NCI-H460 (cell line): ENCODE measurements at places on chromosomes 4 and X.

- DNase-seq: no peak
These were observed 96.7 kb upstream of the MXRA5 start for GRCh38 chrX:3443184-3443583.

- no peak for DNase-seq
These were observed 2068.9 kb downstream of the PCDH7 start for GRCh38 chr4:32789026-32789608.

DNA sequence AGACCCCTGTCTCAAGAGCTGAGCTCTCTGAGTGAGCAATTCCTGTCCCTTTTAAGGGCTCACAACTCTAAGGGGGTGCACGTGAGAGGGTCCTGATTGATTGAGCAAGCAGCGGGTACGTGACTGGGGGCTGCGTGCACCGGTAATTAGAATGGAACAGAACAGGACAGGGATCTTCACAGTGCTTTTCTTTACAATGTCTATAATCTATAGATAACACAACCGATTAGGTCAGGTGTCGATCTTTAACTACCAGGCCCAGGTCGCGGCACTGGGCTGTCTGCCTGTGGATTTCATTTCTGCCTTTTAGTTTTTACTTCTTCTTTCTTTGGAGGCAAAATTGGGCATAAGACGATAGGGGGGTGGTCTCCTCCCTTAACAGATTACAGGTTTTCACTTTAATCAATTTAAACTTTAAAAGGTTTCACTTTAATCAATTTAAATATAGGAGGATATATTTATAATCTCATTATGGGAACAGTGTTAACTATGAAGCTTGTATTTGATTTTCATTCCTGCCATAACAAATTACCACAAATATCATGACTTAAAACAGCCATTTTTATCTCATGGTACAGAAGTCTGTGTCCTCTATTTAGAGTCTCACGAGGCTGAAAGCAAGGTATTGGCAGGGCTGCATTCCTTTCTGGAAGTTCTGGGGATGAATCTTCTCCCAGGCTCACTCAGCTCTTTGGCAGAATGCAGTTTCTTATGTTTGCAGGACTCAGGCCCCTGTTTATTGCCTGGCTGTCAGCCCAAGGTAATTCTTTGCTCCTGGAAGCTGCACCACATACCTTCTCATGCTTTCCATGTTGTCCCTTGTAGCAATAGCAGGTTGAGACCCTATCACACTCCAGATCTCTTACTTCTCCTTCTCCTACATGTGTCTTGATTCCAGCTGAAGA lies 5.2 kb downstream of the SPATA4 start:
- no peak for DNase-seq

DNA sequence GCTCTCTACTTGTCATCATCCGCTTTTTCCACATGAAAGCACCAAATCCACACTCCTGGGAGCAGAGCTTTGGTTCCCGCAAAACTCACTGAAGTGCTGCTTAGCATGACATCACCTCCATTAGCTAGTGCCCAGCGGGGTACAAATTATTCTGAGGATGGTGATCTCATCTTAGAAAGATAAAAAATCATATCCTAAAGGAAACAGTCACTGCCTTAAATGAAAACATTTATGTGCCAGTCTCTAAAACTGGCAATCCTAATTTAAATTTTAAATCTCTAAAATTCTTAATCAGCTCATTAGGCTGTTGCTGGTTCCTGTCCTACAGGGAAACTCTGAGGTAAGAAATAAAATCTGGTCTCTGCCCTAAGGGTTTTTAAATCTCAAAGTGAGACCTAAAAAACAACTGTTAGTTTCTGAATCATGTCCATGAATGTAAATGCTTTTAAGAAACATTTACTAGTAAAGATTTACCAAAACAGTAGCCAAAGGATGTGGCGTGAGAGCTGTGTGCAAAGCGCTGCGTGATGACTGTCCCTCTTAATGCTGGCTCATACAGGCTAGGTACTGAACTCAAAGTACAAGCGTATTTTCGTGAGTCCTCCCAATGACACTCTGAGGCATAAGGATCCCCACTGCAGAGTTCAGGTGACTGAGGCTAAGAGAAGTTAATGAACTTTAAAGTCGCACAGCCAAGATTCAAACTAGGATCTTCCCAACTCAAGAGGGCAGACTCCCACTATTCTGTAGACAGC lies 4.5 kb downstream of the CASP3 start:
- no peak for DNase-seq

- no peak for DNase-seq
These were observed 36.3 kb upstream of the AREG start for GRCh38 chr4:74408639-74409038.

- no peak for DNase-seq
These were observed 63.8 kb upstream of the GABRQ start for GRCh38 chrX:152573866-152574265.

- DNase-seq: no peak
These were observed 66.7 kb upstream of the DHX15 start for GRCh38 chr4:24650849-24651640.

DNA sequence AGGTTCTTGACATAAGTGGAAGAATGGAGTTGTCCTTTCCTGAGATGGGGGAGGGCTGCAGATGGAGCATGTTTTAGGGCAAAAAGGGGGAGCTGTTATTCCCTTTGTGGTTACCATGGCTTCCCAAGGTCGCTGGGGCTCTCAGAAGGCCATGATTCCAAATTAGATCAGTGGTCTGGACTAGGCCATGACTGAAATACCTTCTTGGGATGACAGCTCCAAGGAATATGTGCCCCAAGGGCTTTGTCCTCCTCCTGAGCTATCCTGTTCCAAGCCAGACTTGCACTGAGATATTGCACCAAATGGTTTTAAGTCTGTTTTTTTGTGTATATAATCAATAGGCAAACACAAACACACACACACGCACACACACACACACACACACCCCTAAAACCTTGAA lies 3.0 kb upstream of the RBPJ start:
- DNase-seq: no peak

DNA sequence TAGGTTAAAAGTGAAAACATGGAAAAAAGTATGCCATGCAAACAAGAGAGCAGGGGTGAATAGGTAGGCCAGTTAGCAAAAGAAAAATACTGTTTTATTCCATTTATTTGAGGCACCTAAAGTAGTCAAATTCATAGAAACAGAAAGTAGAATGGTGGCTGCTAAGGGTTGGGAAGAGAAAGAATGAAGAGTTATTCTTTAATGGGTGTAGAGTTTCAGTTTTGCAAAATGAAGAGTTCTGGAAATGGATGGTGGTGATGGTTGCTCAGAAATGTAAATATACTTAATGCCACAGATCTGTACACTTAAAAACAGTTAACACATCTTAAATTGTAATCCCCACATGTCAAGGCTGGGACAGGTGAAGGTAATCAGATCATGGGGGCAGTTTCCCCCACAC lies 29.7 kb downstream of the PARM1 start:
- DNase-seq: no peak

DNA sequence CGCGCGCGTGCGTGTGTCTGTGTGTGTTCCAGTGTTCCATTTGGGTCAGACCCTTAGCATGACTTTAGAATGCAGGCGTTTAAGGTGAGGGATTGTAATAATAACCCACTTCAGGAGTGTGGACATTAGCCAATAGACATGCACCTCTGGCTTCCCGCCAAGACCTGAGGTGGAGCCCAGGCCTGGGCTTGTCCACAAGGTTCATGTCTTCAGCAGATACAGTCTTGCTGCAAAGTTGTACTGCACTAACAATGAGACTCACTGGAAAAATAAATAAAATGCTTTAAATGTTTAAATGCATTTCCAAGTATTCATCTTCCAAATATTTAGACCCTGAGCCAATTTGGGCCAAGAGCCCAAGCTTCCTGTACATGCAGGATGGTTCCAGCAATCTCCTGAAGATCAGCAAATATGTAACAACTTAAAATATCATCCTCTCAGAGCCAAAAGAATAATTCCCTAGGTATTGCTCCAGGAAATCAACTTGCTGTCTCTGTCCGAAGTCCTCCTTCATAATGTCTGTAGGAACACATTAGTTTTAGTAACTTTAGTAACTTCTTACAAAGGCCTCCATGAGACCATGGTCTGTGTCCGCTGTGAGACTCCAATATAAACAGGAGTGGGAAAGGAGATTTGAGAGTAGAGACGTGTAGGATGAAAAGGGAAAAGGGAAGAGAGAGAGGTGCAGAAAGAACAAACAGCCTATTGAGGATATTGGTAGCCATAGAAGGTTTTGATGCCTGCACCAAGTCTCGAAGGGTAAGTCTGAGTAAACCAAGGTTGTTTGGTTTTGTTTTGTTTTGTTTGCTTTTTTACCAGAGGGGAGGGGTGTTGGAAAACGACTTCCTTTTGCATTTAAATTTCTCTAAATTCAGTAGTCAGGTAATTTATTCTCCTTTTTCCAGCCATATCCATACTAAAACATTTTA lies 98.5 kb upstream of the KLF3 start:
- DNase-seq: no peak

DNA sequence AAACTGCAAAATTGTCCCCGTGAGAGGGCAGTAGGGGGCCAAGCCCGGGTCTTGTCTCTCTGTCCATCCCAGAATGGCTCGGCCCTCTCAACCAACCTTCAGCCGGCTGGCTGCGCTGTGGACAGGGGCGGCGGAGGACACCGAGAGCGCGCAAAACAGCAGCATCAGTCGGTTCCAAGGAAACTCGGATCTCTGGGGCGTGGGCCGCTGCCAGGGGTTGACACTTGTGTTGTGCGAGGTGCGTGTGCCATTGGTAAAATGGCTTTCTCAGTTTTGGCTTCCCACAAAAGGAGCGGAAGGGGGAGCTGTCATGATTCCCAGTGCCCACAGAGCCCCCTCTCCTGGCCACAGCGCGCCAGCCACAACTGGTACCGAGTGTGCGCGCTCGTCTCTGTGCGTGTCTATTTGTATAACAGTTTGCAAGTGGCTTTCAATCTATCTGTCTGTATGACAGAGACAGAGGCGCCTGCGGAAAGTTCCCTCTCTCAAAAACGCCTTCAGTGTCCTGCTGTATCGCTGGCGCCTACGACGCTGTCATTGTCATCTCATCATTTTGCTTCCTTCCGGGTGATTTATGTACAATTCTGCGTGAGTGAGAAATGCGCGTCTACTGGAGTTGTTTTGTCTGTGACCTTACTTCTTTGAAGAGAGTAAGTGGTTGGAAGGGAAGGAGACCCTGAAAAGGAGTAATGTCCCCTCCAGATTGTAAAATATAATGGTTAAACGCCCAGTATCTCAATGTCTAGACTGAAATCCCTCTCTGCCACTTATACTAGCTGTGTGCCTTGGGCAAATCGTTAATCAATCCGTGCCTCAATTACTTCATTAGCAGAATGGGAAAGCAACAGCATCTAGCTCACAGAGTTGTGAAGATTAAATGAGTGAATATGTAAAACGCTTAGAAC lies 1.8 kb downstream of the DKK2 start:
- DNase-seq: no peak

GRCh38 chrX:130125091-130125874 lies 15.0 kb upstream of the ELF4 start:
- no peak for DNase-seq

GRCh38 chr4:155684892-155685541 lies 18.4 kb downstream of the GUCY1A1 start:
- DNase-seq: no peak

GRCh38 chrX:8036914-8037313 lies 109.7 kb upstream of the PNPLA4 start:
- no peak for DNase-seq

DNA sequence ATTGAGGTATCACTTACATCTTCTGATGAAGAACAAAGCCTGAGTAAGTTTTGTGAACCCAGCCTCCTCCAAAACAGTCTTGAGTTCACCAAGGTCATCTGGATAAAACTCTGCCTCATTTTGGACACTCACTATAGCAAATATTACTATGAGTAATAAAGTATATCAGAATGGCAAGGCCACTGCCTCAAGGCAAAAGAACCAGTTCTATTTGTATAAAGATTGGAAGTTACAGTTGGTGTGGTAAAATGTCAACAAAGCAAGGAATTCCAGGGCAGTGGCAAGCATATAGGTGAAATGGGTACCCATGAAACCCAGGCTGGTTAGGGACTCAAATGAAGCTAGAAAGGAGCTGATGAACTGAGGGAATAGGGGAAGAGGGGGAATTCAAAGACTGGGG lies 2.4 kb upstream of the ARHGEF6 start:
- no peak for DNase-seq

DNA sequence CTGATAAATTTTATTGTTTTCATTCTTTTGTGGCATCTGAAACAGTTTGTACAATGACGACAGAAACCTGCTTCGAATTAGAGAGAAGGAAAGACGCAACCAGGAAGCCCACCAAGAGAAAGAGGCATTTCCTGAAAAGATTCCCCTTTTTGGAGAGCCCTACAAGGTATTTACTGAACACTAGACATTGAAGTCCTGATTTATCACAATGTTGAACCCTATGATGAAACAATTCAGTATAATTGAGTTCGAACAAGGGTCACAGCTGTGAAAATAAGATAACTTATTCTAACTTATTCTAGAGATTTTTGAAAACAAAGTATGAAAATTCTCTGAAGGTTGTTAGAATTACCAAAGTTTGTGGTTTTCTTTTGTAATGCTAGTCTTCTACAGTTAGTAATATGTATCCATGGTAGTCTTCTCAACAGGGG lies 111.3 kb downstream of the AFF1 start:
- no peak for DNase-seq

GRCh38 chr4:161404346-161405110 lies 759.3 kb downstream of the FSTL5 start:
- no peak for DNase-seq

DNA sequence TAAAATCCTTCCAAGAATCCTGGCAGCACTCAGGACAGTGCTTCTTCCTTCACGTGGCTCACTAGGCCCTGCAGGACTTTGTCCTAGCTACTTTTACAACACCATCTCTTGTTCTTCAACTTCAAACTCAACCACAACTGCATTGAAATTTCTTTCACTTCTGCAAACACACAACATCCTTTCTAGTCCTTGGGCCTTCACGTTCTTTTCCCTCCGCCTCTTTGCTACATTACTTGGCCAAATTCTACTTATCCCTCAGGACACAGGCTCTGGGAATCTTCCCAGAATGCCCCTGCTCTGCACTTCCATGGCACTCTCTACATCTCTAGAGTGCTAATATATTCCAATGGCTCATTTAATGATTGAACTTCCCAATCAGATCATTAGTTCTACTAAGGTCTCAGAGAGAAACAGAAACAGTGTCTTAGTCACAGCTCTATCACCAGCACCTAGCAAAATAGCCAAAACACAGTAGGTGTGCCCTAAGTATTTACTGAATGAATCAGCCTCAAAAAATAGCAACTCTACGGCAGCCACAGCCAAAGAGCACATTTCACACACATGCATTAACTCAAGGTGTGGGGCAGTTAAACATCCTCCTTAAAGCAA lies 73.3 kb downstream of the MANBA start:
- DNase-seq: peak; percentile 1
